Activated CD4-positive, alpha-beta memory T cell treated with anti-CD3 and anti-CD28 coated beads, Interleukin-2, amount 10 ng/mL, durations not matched to agents 7 days and 5 days (primary cell): ENCODE measurements at places on chromosomes 7 and 10.

DNA sequence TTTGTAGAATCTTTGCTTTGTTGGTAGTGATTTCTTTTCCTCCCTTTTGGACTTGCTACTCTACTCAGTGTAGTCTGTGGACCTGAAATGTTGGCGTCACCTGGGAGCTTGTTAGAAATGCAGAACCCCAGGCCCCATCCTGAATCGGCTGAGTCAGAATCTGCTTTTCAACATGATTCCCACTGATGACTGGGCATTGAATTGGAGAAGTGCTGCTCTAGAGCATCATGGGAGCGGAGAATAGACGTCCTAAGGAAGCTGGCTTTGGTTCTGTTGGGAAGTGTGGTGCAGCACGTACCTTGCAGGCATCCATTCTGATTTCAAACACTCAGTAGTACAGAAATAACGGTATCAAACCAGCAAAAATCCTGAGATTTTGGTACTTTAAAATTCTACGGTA, 54.7 kb downstream of the RBM33 start:
- DNase-seq: no peak

GRCh38 chr10:91556691-91557566, 75.9 kb downstream of the PPP1R3C start:
- DNase-seq: no peak

- DNase-seq: no peak
Observed at GRCh38 chr10:111515706-111516105, 438.9 kb downstream of the ADRA2A start.

- DNase-seq: no peak
Observed at GRCh38 chr7:125088555-125088954, 158.9 kb upstream of the POT1 start.

- DNase-seq: no peak
Observed at GRCh38 chr10:96025566-96025965, 17.8 kb upstream of the CCNJ start.

GRCh38 chr10:1896153-1896552, 158.8 kb upstream of the ADARB2 start:
- DNase-seq: no peak

DNA sequence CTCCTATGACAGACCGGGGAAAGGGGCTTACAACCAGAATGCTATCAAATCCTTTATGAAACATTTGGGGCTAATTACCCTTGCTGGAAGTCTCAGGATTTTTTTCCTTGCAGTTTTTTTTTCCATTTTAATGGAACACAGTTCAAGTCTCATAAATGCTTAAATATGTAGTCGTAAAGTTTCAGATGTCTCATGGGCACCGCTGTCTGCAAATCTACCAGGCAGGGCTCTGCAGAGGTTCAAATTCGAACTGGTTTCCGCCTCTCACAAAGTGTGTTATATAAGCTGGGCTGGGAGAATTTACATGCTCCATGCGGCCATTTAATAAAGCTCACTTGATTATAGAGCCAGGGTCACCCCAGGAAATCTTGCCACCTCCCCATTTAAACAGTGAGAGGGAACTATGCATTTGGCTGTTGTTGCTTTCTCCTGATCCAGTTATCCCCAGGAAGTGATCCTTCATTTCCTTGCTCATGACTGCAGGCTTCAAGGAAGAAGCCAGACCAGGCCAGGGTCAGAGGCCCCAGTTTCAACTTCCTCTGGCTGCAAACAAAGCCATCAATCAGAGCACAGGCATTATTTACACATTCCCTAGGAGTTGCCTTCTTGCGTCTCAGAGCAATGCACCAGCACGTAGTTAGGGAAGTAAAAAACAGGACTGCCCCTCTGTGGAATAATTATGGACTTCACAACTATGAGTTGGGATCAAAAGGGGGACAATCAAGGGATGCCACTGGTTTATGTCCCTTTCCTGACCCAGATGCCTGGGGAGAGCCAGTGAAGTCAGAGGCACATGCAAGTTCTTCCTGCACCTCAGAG, 358.8 kb downstream of the PRPF18 start:
- no peak for DNase-seq

DNA sequence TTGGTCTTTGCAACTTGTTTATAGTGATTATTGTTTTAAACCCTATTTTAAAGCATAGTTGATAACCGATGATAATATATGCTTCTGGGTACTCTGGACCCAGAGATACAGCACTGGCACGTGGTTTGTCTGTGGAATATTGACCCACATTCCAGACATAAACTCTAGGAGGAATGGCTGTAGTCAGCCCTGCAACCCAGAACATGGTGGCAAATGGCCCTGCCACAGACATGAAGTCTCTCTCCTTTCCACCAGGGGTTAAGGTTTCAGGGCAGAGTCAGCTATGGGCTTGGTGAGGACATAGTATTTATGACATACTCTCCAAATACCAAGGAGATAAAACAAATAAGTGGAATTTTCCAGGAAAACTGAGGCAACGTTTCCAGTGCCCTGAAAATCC, 83.6 kb downstream of the NAMPT start:
- DNase-seq: no peak

DNA sequence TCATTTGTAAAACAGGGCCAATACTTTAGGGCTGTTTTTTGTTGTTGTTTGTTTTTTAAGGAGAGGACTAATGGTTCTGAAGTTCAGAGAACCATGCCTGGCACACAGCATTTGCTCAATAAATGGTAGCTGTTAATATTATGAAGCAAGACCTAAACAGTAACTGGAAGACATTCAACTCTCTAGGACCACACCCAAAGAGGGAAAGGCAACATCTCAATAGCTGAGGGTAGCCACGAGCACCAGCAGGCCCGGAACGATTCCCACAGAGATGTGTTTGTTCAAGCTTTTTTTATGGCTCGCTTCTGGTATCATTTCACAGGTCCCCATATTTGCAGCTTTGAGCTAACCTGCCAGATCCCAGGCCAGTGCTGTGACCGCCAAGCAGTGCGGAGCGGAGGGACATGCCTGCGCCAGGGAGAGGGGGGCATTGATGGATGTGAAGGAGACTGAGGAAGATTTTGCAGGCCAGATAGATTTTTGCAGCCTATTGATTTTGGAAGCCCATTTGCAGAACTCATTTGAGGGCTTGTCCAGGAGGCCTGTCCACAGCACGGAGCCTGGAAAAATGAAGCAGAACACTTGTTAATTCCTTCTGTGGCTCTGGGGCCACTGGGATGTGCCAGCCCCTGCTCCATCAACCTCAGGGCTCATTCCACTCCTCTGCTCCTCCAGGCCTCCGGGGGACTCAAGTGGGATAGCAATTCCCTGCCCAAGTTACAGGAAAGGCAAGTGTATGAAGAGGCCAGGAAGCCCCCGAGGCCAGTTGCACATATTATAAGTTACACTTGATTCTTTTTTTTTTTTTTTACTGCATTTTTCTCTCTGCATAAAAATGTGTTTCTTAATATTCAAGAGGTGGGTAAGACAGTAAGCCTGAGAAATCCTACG, 57.3 kb upstream of the FGFR2 start:
- DNase-seq: no peak

DNA sequence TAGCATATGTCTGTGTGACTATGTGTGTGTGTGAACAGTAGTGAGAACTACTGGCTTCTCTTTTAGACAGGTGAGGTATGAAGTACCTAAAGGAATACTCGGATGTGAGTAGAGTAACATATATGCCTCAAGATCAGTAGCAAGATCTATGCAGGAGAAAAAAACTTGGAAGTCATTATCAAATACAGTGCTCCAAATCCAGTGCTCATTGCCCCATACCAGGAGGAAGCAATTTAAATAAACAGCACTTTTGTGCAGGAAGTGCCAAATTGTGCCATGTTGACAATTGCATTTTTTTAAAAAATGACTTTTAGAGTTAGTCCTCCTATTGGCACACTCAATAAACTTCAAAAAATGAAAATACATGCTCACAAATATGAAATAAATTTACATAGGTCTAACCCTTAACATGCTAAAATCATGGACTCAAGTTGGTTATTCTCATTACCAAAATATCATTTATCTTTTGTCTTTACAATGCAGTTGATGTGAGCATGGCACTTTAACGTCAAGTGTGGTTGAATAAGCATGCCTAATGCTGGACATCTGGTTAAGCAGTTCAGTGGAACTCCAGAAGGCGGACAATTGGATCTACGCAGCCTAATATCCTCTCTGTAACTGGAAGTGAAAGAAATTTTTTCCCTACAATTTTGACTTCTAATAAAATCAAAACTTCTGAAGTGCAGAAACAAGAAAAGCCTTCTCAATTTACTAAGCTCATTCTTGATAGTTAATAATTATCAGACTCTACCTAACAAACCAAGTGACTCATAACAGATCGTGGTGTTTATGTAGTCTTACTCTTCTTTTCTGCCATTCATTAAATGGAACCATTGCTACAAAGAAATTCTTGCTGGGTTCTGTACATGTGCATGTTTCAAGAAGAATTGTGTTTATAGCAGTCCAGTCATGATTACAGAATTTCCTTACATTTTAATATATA, 195.2 kb downstream of the MDFIC start:
- DNase-seq: no peak

DNA sequence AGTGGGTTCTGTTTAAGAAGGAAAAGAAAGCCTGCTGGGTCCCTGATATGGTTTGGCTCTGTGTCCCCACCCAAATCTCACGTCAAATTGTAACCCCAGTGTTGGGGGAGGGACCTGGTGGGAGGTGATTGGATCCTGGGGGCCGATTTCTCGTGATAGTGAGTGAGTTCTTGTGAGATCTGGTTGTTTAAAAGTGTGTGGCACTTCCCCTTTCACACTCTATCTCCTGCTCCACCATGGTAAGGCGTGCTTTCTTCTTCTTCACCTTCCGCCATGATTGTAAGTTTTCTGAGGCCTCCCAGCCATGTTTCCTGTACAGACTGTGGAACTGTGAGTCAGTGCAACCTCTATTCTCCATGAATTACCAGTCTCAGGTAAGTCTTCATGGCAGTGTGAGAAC, 42.6 kb downstream of the INPP5A start:
- no peak for DNase-seq
